Fibroblast of lung (primary cell): ENCODE measurements at places on chromosomes 12 and 14. TPM values are rescaled to one million over a fixed set of nuclear protein-coding genes. Genes with fewer than 3 reads are reported as not detected.

- no peaks in the 10 kb centered on the region for H3K27me3 ChIP-seq
- H3K27ac ChIP-seq: no peak overlapping the region
- H3K36me3 ChIP-seq: peaks cover 1% of the 10 kb centered on the region
- no peaks in the 10 kb centered on the region for H3K4me1 ChIP-seq
- DNase-seq: no peak
- no peak overlapping the region for H3K4me3 ChIP-seq
These were observed 76.1 kb upstream of the RFX4 start for GRCh38 chr12:106506691-106507090.

DNA sequence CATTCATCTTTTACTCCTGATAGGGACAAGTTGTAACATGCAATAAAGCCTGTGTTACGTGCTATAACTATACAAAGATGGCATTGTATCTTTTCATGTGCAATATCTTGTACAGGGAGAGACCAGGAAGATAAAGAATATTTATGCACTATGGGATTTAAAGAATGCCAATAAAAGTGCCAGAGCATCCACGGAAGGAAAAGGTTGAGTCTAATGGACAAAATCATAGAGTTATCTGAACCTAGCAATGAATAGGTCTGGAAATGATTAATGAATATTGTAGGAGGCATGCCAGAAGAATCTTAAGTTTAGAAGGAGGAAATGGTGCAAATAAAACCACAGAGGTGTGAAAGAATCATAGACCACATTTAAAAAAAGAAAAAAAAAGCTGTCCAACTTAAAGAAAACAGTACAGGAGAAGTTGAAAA lies 263.9 kb downstream of the KCNC2 start:
- no peaks in the 10 kb centered on the region for H3K27me3 ChIP-seq
- no peaks in the 10 kb centered on the region for H3K4me1 ChIP-seq
- no peak for DNase-seq
- no peak overlapping the region for H3K27ac ChIP-seq
- H3K4me3 ChIP-seq: no peak overlapping the region

DNA sequence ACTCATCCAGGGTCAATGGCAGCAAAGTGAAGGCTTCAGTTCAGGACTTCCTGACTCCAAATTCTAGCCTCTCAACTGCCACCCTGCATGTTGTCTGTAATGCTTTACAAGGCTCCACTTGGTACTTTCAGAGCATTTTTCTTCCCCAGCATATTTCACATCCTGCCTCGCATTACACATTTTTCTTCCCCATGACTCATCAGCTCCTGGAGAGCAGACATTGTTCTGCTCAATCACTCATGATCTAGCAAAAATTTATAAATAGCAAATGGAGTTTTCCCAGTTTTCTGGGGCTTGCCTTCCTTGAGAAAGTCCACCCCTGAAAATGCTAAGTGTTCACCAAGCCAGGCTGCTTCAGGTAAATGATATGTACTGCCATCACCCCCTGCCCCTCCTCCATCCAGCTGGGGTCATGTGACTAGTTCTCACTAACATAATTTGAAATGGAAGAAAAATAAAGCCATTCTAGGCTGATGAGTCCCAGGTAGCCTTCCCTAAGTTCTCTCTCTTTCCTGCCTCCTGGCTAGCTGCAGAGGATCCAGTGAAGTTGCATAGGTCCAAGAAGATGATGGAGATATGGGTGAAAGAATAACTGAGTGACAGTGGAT lies 69.4 kb downstream of the ARMH4 start:
- no peaks in the 10 kb centered on the region for H3K27me3 ChIP-seq
- DNase-seq: peak; percentile 85
- no peak overlapping the region for H3K4me3 ChIP-seq

The PSEN1 gene
- 53.4 and 53.7 TPM in 2 replicates for total RNA-seq

The TRAF3 gene
- 14.4 and 16.2 TPM in 2 replicates for total RNA-seq

The SYNDIG1L gene
- total RNA-seq: not detected in 2 replicates
